Lung (tissue), 17 donors: ENCODE measurements at places on chromosomes 1 and 21. TPM values are rescaled to one million over a fixed set of nuclear protein-coding genes. Genes with fewer than 3 reads are reported as not detected.

GRCh38 chr21:39818557-39818956 is 48.7 kb upstream of the PCP4 start:
- H3K4me3 ChIP-seq, result no peak overlapping the region
- no peak for DNase-seq
- H3K4me1 ChIP-seq, result no peaks in the 10 kb centered on the region
- H3K36me3 ChIP-seq, result no peaks in the 10 kb centered on the region

DNA sequence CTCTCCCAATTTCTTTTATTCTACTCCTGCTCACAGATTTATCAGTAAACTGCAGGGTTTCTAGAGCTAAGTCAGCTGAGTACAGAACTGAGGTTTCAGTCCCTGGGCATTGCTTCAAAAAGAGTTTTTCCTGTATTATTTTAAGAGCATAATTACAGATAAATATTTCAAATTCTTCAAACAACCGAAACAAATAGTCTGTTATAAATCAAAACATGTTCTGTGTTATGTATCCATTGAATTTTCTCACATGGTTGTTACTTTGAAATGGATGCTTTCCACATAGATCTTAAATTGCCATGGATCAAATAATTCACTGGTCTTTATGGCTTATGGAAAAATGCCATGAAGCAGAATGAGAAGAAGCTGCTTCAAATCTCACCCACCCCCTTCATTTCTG is 64.5 kb downstream of the LRRC8C start:
- no peak for DNase-seq
- no peak overlapping the region for H3K4me3 ChIP-seq
- no peak overlapping the region for H3K27ac ChIP-seq
- H3K4me1 ChIP-seq, result peaks cover 17% of the 10 kb centered on the region

DNA sequence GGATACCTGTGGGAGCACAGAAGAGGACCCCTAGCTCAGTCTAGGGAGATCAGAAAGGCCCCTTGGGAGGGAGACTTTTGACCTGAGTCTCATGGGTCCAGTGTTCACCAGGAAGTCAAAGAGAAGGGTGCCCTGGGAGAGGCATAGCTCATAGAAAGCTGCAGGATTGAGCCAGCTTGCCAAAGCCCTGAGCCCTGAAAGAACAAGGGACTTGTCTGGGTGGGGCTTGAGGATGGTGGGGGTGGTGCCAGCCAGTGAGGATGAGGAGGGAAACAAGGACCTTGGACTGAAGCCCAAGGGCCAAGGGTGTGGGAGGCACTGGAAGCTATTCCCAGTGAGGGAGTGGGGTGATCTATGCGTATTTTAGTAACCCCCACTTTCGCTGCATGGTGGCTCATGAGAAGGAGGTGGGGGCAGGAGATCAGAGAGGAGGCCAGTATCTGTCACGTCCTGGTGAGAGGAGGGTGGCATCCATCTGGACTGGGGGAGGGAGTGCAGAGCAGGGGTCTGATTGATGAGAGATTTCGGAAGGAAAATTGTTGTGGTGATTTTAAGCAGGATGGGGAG is 28.4 kb downstream of the DMBX1 start:
- peaks cover 6% of the 10 kb centered on the region for H3K27me3 ChIP-seq
- no peak overlapping the region for H3K4me3 ChIP-seq
- peaks cover 6% of the 10 kb centered on the region for H3K4me1 ChIP-seq
- DNase-seq, result no peak

DNA sequence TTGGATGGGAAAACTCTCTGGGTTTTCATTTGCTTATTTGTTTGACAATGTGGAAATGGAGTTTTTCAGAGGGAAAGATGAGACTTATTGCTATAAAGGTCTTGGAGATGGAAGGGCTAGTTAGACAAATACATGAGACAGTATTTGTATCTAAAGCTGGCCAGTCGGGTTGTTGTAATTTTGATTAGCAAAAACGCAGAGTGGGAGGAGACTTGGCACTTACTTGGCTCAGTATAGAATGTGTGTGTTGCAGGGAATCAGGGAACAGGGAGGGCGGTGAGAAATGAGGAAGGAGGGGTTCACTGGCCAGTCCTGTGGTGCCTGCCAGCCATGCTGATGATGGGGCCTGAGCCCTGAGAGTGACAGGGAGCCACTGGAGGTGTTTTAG is 6.0 kb upstream of the FOXE3 start:
- H3K27me3 ChIP-seq, result peaks cover 15% of the 10 kb centered on the region
- H3K36me3 ChIP-seq, result no peaks in the 10 kb centered on the region
- H3K27ac ChIP-seq, result no peak overlapping the region
- no peak overlapping the region for H3K4me3 ChIP-seq

DNA sequence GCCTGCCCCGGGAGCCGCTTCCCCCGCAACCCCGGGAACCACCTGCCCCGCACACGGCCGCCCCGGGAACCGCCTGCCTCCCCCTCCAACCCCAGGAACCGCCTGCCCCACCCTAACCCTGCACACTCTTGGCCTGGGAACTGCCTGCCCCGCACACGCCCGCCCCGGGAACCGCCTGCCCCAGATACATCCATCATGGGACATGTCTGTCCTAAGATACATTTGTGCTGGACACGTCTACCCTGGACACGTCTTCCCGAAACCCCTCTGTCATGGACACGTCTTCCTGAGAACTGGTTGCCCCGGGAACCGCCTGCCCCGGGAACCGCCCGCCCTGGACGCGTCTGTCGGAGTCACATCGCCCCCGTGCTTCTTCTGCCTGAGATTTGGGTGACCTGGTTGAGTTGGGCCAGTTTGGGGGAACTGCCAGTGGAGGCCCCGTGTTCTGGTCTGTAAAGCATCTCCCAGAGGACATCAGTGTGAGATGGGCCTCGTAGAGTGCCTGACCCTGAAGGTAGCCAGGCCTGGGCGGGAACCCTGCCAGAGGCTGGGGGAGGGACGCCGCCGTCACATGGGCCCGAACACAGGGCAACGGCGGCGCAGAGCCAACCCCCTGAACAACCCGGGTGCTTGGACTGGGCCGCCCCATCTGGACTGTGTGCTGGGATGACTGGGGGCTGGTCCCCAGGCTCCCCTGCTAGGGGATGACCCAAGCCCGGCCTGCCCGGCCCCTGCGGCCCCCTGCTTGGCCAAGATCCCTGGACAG is 3.6 kb downstream of the PERM1 start:
- no peak for DNase-seq
- no peaks in the 10 kb centered on the region for H3K4me1 ChIP-seq
- no peaks in the 10 kb centered on the region for H3K36me3 ChIP-seq
- H3K4me3 ChIP-seq, result no peak overlapping the region
- H3K27ac ChIP-seq, result no peak overlapping the region
- H3K27me3 ChIP-seq, result no peaks in the 10 kb centered on the region

- H3K4me1 ChIP-seq, result peaks cover 32% of the 10 kb centered on the region
- H3K27me3 ChIP-seq, result no peaks in the 10 kb centered on the region
- no peaks in the 10 kb centered on the region for H3K36me3 ChIP-seq
- H3K27ac ChIP-seq, result peak overlapping the region; percentile 64
- peak; percentile 86 for DNase-seq
These were observed 2.3 kb upstream of the RUNX1 start for GRCh38 chr21:35051287-35051818.

DNA sequence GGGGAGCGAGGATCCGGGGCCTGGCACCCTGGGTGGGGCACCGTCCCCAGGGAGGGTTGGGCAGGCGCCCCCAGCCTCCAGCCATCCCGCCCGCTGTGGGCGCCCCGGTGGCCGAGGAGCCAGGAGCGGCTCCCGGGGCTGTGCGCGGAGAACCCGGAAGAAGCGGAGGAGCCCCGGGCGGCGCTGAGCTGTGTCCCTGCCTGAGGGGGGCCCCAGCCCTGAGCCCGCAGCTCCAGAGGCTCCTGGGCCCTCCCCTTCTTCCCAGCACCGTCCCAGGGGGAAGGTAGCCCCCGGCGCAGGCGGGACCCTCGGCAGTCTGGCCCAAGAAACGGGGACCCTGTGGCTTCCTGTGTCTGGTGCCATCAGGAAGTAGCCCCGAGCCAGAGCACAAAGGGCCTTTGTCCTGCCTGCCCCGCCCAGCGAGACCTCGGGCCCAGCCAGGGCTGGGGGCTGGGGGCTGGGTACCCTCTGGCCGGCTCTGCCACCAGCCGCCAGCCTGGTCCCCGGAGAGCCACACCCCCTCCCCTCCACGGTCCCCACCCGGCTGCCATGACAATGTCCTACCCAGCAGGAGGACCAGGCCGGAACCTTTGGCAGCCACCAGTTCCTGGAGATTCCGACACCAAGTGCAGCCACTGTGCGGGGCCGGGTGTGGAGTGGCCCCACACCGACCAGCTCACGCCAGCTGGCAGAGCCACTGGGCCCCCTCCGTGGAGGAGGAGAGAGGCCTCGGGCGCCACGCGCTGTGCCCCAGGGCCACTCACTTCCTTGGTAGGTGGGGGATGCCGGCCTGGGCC is 15.6 kb upstream of the TTLL10 start:
- H3K27me3 ChIP-seq, result no peaks in the 10 kb centered on the region
- H3K4me3 ChIP-seq, result peak overlapping the region; percentile 35
- DNase-seq, result peak; percentile 58
- no peaks in the 10 kb centered on the region for H3K4me1 ChIP-seq

DNA sequence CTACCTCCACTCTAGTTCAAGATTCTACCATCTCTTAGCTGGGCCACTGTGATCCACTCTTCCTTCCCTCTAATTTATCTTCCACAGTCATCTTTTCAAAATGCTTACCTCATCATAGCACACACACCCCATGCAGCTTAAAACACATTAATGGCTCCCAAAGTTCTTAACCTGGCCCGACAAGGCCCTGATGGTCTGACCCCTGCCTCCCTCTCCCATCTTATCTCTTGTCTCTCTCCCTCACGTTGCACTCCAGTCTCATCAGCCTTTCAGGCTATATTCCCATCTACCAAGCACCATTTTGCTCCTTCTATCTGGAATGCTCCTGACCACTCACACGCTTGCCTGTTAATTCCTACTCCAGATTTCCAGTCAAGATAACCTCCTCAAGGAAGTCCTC is 2.5 kb upstream of the ZBTB8A start:
- DNase-seq, result no peak
- no peaks in the 10 kb centered on the region for H3K36me3 ChIP-seq
- H3K4me3 ChIP-seq, result no peak overlapping the region
- H3K4me1 ChIP-seq, result peaks cover 8% of the 10 kb centered on the region
- no peak overlapping the region for H3K27ac ChIP-seq

- H3K4me3 ChIP-seq, result no peak overlapping the region
- no peaks in the 10 kb centered on the region for H3K36me3 ChIP-seq
- no peaks in the 10 kb centered on the region for H3K27me3 ChIP-seq
- DNase-seq, result no peak
- peak overlapping the region; percentile 50 for H3K27ac ChIP-seq
These were observed 4.6 kb downstream of the NBL1 start for GRCh38 chr1:19648689-19649088.

DNA sequence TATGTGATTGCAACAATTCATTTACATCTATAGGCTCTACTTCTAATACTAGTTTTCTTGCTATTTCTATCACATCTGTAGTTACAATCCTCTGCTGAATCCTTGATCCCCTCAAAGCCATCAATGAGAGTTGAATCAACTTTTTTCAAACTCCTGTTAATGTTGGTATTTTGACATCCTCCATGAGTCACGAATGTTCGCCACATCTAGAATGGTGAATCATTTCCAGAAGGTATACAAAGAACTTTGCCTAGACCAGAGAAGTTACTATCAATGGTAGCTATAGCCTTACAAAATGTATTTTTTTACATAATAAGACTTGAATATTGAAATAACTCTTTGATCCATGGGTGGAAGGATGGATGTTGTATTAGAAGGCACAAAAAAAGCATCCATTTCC is 110.0 kb downstream of the AMY1C start:
- no peak overlapping the region for H3K27ac ChIP-seq
- H3K36me3 ChIP-seq, result no peaks in the 10 kb centered on the region
- DNase-seq, result no peak
- H3K4me3 ChIP-seq, result no peak overlapping the region

- no peak overlapping the region for H3K4me3 ChIP-seq
- peaks cover 2% of the 10 kb centered on the region for H3K27me3 ChIP-seq
- no peak overlapping the region for H3K27ac ChIP-seq
- no peaks in the 10 kb centered on the region for H3K4me1 ChIP-seq
- H3K36me3 ChIP-seq, result no peaks in the 10 kb centered on the region
- no peak for DNase-seq
These were observed 233.5 kb downstream of the OMA1 start for GRCh38 chr1:58312971-58313563.

DNA sequence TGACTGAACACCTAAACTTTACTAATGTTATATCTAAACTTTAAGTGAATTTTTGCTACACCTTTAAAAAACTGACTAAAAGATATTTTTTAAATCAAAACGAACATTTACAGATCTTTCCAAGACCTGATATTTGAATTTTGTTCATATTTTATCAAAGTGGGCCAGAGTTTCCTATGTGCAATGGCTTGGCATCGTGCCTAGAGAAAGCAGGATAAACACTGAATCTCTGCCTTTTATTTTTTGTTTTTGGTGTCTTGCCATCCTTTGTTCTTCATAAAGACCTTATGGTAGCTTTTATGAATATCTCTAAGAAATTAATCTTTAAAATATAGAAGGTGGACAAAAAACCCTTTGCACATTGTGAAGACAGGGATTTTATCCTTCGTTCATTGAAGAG is 25.8 kb upstream of the VPS26C start:
- H3K27ac ChIP-seq, result no peak overlapping the region
- H3K4me1 ChIP-seq, result peaks cover 1% of the 10 kb centered on the region
- no peak overlapping the region for H3K4me3 ChIP-seq
- no peaks in the 10 kb centered on the region for H3K36me3 ChIP-seq

- DNase-seq, result no peak
- peaks cover 2% of the 10 kb centered on the region for H3K27me3 ChIP-seq
- H3K27ac ChIP-seq, result no peak overlapping the region
- H3K4me1 ChIP-seq, result peaks cover 5% of the 10 kb centered on the region
- H3K36me3 ChIP-seq, result no peaks in the 10 kb centered on the region
These were observed 349.4 kb upstream of the RUNX1 start for GRCh38 chr21:35398346-35398982.

DNA sequence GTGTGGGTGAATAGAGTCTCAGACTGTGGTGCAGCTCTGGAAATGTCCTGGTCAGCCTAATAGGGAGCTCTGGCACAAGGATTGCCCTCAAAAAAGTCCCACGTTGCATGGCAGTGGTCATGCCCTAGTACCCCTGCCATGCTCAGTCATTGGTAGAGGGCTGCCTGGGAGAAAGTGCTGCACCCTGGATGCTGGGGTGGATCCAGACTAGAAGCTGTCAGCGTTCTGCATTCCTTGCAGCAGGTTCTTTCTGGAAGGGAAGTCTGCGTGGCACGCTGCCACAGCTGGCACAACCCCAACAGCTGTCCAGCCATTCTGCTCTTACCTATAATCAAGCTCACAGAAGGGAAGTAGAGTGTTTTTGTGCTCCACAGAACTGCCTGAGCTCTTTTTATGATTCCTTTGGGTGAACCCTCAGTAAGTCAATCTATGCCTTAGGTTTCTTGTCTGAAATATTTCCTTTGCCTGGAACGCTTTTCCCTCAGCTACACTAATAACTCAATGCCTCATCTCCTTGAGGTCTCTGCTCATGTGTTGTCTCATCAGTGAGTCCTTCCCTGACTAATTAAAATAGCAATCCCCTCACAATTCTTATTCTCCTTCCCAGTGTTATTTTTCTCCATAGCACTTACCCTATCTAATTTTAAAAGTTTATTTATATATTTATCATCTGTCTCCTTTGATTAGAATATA is 61.5 kb upstream of the JAK1 start:
- DNase-seq, result peak; percentile 24
- H3K27me3 ChIP-seq, result no peaks in the 10 kb centered on the region
- no peaks in the 10 kb centered on the region for H3K4me1 ChIP-seq
- no peak overlapping the region for H3K4me3 ChIP-seq
- peaks cover 2% of the 10 kb centered on the region for H3K36me3 ChIP-seq

FCMR gene
- total RNA-seq, result 10.5 TPM

AK5 gene
- total RNA-seq, result 0.15 TPM

BRINP2 gene
- 0.15 TPM for total RNA-seq

SPRR4 gene
- total RNA-seq, result not detected
